ENCODE measurements at places on chromosomes 5 and 9. TPM values are rescaled to one million over a fixed set of nuclear protein-coding genes. Genes with fewer than 3 reads are reported as not detected.

GRCh38 chr9:87642330-87643106 is 83.4 kb upstream of the CTSL start:
- no peak for DNase-seq

GRCh38 chr5:81754621-81755020 is 3.7 kb upstream of the SSBP2 start:
- DNase-seq, result no peak

CSF1R gene
- total RNA-seq, result 51.7 TPM

ENHO gene
- not detected for total RNA-seq
